ENCODE measurements at places on chromosomes 3 and 15.

DNA sequence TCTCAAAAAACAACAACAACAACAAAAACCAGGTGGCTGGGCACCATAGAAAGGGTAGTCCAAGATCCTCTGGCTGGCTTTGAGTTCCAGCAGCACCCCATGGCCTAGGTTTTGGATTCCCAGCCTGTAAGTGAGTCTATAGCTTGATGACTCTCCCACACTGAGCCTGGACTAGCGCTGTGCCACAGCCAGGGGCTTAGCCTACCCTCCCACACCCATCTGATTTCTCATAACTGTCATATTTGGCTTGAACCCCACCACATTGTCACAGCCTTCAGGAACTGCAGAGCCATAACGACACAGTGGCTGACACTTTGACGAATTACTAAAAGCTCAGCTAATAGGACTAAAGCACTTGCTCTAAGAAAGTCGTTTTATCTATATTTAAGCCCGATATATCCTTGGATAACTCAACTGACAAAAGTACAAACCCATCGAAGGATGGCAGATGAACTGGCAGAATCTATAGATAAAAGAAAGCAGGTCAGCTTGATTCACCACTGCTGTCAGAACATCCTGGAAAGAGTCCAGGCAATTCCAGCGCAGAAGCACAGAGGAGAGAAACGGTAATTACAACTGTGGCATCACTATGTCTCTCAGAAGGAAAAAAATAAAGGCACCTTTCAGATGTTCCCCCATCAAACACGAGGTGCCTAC, 62.1 kb downstream of the HOMER2 start:
- DNase-seq = no peak

DNA sequence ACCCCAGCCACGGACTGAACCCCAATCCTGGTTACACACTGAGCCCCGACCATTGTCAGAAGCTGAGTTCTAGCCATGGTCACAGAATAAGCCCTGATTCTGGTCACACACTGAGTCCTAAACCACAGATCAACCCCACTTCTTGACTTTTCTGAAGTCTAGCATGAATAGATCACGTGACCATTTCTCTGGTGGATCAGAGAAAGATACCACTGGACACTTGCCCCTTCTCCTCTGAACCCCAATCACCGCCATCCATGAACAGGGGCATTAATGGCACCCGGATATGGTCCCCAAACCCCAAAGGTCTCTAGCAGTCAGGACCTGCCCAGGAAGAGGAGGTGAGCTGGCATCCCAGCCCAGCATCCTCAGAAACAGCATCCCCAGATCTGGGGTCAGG, 9.1 kb downstream of the HCN4 start:
- no peak for DNase-seq

DNA sequence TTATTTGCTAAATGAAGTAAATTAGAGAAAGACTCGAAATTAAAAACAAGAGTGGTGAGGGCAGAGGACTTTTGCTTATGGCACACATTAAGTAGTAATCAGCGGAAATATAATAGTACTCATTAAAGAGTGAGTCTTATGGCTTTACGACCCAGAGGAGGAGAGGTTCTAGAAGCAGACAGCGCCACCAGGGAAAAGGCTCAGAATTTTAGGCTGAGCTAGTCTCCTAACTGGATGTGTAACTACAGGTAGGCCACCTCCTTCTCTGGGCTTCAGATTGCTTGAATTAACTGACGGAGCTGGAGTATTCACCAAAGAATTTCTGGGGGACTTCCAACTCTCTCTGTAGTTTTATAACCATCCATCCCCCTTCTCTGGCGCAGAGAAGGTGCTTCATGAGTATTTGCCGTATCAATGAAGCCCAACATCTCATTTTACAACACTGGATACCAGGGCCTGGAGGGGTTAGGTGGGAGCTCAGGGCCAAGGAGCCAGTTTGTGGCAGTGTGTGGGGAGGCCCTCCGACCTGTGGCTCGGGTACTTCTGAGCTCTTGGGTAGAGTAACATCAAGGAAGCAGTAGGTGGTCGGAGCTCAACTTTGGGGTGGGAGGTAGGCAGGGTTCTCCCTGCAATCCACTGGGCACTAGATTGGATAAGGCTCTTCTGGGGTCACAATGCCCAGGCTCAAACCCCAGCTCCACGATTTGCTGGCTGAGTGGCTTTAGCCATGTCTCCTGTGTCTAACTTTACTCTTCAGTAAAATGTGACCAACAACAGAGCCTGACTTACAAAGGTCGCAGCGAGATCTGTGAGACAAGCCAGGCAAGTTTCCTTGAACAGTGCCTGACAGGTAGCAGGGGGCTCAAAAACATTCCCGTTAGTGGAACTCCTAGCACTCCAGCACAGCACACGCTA, 1.1 kb downstream of the CHCHD4 start:
- DNase-seq = no peak

DNA sequence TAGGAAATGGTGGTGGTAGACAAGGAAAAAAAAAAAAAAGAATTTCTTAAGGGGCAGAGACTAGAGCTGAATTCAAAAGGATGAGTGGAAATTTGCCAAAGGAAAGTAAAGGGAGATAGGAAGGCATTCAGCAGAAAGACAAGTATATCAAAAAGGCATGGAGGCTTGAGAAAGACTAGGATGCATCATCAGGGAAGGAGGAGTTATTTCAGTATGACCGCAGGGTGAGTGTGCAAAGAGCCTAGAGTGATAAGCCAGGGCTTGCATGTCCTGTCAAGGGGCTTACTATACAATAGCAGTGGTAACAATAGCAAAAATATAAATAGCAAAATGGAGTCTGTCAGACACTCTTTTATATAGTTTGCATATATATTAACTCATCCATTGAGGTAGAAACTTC, 112.0 kb downstream of the FRMD4B start:
- DNase-seq = no peak

- no peak for DNase-seq
Observed at GRCh38 chr3:89628856-89629670, 521.6 kb downstream of the EPHA3 start.

DNA sequence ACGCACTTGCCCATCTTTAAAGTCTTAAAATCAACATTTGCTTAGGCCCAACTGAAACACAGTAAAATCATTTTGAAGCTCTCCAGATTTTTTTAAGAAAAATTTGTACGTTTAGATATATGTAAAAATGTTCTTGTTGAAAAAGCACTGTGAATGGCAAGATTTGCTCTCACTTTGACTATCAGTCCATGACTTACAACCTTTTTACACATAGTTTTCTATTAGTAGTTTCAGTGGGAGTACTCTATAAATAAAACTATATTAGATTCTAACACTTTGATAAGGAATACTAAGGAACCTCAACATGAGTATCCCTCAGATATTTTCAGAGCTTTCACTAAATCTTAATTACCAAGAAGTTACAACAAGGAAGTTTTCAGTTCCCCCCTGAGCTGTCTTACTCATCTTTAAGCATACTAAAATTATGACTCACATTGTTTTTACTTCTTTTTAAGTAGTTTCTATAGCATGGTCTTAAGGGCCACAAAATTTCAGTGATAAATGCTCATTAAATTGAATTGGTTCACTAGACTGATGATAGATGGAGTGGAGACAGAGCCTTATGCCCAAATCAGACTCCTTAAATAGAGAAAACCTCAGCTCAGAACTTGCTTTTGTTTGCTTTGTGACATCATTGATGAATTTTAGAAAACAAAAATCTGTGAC, 31.6 kb upstream of the RAP2B start:
- DNase-seq = no peak

DNA sequence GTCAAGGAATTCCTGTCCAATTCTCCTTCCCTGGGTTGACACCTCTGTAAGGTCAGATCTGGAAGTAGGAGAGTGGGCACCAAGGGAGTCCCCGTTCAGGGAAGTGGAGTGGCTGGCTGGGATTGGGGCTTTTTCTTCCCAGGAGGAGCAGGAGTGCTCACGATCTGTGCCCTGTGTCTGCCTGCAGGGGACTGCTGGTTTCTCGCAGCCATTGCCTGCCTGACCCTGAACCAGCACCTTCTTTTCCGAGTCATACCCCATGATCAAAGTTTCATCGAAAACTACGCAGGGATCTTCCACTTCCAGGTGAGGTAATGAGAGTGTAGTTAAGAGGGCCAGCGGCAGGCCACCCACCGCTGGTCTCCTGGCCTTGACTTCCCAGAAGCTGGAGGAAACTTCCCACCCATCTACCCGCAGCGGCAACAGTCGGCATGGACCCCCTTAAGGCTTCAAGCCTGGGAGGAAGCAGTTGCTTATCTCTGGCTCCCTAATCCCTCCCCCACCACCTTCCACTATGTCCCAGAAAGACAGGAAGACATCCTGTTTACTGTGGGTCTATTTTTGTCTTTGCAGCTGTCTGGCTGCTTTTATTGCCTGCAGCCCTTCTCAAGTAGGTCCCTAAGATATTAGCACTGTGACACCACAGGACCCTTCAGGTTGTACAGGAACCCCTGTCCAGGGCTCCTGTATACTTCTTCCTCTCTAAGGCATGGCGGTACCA, 26.8 kb downstream of the CAPN3 start:
- no peak for DNase-seq

- DNase-seq = no peak
Observed at GRCh38 chr3:63456901-63457300, 178.8 kb downstream of the SYNPR start.

DNA sequence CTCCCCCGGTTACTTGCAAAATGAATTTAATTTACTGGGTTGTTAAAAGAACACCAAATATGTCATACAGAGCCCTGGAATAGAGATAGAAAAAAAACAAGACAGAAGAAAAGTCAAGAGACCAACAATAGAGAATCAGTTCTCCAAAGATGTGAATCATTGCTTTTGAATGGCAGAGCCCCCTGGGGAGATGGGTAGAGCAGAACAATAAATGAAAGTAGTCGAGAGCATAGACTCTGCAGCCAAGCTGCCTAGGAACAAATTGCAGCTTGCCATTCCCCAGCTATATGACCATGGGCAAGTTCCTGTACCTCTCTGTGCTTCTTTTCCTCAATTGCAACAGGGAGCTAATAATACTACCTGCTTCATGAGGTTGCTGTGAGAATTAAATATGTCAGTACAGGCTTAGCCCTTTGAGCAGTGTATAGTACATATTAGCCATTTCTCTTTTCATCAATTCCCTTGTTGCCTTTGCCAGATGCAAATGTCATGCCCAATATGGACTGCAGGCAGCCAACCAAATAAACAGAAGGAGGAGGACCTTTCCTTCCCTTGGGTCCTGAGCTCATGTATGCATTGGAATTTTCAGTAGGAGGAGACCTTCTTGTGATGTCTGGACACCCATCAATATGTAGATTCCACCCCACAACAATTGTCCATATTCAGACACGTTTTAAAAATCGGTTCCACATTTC, 25.0 kb upstream of the BFSP2 start:
- no peak for DNase-seq

- DNase-seq = no peak
Observed at GRCh38 chr15:95365511-95366107, 964.9 kb upstream of the NR2F2 start.

DNA sequence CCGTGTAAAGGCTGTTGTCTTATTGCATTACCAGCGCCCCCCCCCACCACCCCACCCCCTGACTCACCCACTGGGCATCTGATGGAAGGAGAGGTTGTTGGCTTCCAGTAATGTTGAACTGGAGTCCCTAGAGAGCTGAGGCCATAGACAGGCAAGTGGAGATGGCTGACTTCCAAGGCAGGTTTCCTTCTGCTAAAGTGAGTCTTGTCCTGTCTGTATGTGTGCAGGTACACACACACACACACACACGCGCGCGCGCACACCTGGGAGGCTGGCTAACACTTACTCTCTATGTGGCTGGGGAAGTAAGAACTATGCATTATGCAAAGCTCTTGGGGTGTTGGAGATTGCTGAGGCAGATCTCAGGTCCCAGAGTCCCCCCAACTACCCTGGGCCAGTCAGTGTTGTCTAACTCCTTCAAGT, 1.6 kb upstream of the KY start:
- DNase-seq = no peak

- DNase-seq = no peak
Observed at GRCh38 chr3:151219056-151219455, 16.0 kb upstream of the GPR171 start.

DNA sequence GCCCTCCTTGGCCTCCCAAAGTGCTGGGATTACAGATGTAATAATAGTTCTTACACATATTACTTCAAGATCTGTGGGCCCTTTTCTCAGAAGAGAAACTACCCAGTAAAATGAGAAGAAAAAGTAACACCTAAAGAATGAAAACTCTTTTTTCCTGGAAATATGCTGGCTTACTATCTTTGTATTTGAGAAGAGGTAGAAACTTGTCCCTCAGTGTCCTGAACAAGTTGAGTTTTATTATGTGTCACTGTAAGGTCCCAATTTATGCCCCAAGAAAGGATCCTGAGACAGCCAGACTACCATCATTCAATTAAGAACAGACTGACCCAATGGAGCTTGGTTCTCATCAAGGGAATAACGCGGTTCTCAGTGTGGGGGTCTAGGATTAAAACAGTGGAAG, 93.8 kb downstream of the EFL1 start:
- no peak for DNase-seq

- DNase-seq = no peak
Observed at GRCh38 chr3:125556314-125556713, 36.3 kb upstream of the SNX4 start.

GRCh38 chr3:130661140-130661891, 85.3 kb downstream of the PIK3R4 start:
- no peak for DNase-seq

DNA sequence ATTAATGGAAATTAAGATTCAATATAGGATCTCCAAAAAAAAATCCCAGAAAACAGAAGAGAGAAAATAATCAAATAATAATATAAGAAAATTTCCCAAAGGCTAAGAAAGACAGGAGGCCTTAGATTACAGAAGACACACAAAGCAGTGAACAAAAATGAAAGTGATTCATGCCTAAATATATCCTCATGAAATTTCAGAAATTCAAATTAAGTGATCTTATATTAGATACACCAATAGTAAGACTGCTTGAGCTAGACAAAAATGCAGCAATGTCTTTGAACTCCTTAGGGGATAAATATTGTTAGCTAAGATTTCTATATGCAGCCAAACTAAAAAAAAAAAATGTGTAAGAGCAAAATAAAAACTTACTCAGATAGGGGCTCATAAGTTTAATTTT, 44.6 kb upstream of the ARPP21 start:
- DNase-seq = no peak

- no peak for DNase-seq
Observed at GRCh38 chr3:129954514-129954913, 20.0 kb upstream of the TRH start.

DNA sequence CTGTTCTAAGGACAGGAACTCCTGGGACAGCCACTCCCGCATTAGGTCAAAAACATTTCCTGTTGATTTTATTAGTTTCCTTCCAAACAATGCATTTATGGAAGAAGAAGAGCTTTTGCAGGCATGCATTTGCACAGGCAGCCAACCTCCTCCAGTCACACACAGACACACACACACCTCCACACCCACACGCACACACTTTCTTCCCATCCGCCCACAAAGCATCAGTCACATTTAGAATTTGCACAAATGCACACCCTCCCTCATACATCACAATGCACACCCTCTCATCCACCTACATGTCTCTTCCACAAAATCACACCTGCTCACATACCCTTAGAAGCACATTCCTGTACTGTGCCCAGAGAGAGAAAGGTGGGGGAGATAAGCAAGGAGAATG, 4.1 kb upstream of the TYRO3 start:
- DNase-seq = no peak

- no peak for DNase-seq
Observed at GRCh38 chr3:25785826-25786225, 2.6 kb upstream of the NGLY1 start.

GRCh38 chr3:161339517-161340500, 31.5 kb downstream of the SPTSSB start:
- no peak for DNase-seq
